Activated naive CD4-positive, alpha-beta T cell treated with anti-CD3 and anti-CD28 coated beads, Interleukin-2, amount 50 U/mL, for 72 hours (primary cell): ENCODE measurements at places on chromosomes 3 and 15. TPM values are rescaled to one million over a fixed set of nuclear protein-coding genes. Genes with fewer than 3 reads are reported as not detected.

DNA sequence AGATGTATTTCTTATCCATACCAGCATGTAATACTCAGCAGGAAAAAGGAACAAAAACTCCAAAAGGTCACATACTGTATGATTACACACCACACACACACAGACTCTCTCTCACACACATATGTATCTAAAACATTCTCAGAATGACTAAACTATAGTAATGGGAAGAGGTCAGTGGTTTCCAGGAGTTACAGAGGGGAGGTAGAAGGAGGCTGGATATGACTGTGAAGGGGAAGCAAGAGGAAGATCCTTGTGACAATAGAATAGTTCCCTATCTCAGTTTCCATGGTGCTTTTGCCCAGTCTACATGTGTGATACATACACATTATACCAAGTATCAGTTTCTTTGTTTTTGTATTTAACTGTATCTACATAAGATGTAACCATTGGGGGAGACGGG, 190.1 kb downstream of the IL5RA start:
- DNase-seq, result no peak

GRCh38 chr3:51921081-51921578, 18.0 kb upstream of the IQCF1 start:
- DNase-seq, result no peak

DNA sequence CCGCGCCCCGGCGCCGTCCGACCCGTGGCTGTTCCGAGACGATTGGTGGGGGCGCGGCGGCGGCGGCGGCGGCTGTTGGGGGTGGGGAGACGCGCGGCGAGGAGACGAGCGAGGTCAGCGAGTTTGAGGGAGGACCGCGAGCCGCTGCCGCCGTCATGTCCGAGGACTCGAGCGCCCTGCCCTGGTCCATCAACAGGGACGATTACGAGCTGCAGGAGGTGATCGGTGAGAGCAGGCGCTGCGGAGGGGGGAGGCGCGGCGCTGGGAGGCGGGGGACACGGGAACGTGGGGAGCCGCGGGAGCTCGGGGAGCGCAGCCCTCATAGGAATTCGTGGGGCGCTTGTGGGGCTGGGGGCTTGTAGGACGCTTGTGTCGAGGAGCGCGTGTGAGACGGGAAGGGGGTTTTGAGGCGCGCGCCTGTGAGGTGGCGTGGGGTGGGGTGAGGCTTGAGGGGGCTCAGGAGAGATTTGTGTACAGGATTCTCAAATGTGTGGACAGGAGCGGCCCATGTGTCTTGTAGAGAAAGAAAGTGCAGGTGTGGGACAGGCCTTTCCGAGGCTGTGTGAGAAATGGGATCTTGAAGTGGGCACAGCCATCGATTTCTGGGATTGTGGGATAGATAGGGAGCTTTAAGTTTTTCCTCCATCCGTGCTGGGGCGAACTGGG, 518 bp downstream of the OXSR1 start:
- no peak for DNase-seq

DNA sequence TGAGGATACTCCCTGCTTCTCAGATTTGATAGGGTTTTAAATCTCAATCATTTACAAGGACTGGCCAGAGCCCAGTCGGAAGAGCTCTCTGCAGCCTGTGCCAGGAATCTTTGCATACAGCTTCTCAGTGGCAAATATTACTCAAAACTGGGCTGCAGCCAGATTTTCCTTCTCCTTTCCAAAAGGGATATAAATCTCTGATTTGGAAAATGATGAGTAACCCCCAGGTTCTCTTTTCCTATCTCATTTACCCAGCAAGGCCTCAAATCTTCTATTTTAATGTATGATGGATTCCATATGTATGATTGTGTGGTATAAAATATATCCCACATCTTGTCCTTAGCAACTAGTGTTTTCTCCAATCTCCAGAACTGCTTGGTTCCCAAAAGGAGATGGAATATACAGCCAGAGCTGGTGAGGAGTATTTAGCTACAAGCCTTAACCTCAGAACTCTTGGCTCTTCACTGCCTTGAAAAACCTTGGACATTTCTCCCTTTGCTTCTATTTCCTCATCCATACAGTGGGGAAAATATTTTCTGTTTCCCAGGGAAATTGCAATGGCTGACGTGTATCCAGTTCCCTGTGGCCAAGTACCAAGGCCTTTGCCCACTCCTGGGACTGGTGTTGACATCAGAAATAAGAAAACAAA, 114.4 kb downstream of the ATG7 start:
- no peak for DNase-seq

PAK6 gene
- 0.29 TPM for total RNA-seq

CRYGS gene
- total RNA-seq, result 3.9 TPM

DNA sequence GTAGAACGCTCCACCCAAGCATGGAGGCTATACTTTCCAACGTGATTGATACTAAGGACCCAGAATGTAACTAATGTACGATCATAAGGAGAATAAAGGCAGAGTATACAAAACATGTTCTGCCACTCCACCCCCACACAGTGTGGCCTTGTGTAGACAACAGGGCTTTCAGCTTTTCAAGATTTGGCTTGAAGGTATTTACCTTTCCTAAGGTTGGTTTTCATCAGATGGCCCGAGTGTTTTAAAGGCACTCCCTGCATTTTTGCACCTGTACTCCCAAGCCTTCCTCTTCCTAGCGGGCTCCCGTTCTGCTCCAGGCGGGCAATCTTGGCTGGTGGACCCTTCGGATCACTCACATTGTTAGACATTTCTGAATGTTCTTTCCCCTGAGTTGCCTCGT, 4.6 kb downstream of the SATB1 start:
- no peak for DNase-seq

GRCh38 chr3:110070161-110070916, 733.0 kb upstream of the DPPA4 start:
- no peak for DNase-seq

ADIPOQ gene
- total RNA-seq, result not detected

GP5 gene
- total RNA-seq, result 0.58 TPM

GRCh38 chr3:9122732-9123364, 126.6 kb downstream of the SRGAP3 start:
- no peak for DNase-seq

- DNase-seq, result no peak
Observed at GRCh38 chr3:11195201-11195600, 40.9 kb downstream of the HRH1 start.

DNA sequence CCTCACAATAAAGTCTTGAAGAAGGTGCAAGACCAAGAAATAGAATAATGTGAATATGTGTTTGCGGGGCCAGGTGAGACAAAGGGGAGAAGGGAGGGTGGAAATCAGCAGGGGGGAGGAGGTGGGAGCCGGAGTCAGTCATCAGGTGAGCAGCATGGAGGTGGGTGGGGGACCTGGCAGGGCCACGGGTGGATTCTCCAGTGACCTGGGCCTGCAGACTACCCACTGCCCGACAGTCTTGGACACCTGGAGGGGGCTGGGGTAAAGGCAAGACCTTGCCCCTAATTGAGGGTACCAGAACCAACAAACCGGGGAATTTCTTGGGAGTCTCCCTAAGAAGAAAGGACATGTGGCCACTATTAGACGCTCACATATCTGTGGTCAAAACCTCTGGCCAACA, 95.8 kb downstream of the CHSY1 start:
- no peak for DNase-seq

DNA sequence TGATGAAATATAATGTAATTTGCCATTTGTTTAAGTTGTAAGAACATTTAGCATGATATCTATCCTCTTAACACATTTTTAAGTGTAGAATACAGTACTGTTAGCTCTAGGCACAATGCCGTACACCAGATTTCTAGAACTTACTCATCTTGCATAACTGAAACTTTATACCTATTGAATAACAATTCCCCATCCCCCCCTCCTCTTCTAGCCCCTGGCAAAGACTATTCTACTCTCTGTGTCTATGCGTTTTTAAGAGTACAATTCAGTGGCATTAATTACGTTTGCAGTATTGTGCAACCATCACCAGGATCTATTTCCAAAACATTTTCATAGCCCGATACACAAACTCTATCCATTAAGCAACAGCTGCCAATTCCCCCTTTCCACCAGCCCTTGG, 261.7 kb downstream of the PLOD2 start:
- no peak for DNase-seq

- DNase-seq, result peak; percentile 89
Observed at GRCh38 chr15:88467073-88467934, at the start of the genes MRPL46 and MRPS11. MRPL46 (minus strand) TSS chr15:88467388; CDS start chr15:88467377, 11 bp downstream. MRPS11 (plus strand) TSS chr15:88467708; CDS start chr15:88467718, 10 bp downstream.

ZIC4 gene
- not detected for total RNA-seq

FBXL22 gene
- total RNA-seq, result 0.30 TPM

TMEM108 gene
- total RNA-seq, result not detected

CD200R1 gene
- total RNA-seq, result 2.4 TPM

- DNase-seq, result no peak
Observed at GRCh38 chr3:142228964-142229363, 3.6 kb upstream of the GK5 start.

GJD2 gene
- total RNA-seq, result not detected

- peak; percentile 70 for DNase-seq
Observed at GRCh38 chr3:39106851-39107387, 508 bp downstream of the GORASP1 start.

SCG5 gene
- 3.7 TPM for total RNA-seq

DNA sequence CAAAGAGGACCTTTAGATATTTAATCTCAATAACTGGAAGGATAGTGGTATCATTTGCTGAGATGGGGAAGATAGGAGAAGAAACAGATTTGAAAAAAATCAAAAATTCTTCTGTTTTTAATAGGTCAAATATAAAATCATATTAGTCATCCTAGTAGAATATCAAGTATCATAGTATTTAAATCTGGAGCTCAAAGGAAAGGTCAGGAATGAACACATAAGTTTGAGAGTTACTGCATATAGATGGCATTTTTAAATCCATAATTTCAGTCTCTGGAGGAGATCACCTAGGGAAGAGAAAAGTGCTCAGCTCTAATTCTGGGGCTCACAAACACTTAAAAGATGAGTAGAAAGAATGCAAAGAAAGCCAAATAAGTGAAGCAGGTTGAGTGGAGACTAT, 24.9 kb upstream of the CFAP20DC start:
- no peak for DNase-seq

DNA sequence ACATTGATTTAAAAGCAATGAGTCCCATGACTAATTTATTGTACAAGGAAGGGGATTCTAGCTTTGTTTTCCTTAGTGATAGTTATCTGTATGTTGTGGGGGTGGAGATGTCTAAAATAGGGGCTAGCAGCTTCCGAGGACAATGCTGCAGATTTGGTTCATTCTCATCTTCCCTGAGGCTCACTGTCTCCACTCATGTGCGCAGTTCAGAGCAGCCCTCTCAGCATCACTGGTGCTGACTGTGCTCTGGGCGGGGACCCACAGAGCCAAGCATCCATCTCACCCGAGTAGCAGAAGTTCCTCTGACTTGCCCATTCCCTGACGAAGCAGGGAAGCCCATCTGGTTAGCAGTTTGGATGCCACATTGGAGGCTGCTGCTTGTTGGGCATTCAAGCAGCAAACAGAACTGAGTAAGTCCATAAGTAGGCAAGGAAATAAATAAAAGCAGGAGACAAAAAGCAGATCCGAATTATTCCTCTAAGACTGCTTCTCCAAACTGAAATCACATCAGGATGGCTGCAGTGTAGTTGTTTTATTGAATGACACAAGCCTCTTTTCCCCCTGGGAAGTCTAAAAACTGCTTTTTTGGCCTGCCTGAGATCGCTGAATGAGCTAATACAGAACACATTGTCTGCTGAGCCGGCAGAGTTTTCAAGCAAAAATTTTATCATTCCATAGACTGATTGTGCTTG, 27.5 kb downstream of the RARB start:
- no peak for DNase-seq

GRCh38 chr15:85133709-85134108, 152.1 kb downstream of the PDE8A start:
- DNase-seq, result no peak

RPLP1 gene
- 2,158 TPM for total RNA-seq

GRCh38 chr15:46525984-46526725, 891.3 kb downstream of the SQOR start:
- no peak for DNase-seq

DNA sequence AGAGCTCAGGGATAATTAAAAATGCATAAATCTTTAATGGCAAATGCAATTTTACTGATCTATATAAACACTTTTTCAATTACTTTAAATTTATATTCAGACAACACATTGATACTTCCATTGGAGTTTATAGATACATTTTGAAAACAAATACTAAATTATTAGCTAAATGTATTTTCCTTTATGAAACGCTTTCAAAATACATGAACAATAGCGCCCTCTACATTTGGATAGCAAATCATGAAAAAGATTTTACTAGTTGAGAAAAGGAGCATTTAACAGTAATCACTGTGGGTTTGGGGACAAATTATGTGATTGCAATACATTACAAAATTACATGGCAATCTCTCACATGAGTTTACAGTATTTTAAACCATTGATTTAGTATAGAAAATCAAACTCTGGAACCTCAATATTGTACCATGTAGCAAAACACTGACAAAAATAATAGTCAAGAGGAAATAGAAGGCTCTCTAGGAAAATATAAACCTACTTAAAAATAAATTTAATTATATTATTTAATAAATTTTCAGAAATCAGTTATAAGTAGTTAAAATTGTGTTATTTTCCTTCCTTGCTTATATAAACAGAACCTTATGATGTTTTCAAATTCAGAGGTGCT, 207.9 kb downstream of the ZIC1 start:
- DNase-seq, result no peak

IL17RC gene
- 0.18 TPM for total RNA-seq

GRCh38 chr15:57312318-57313133, 63.8 kb upstream of the CGNL1 start:
- DNase-seq, result no peak

DNA sequence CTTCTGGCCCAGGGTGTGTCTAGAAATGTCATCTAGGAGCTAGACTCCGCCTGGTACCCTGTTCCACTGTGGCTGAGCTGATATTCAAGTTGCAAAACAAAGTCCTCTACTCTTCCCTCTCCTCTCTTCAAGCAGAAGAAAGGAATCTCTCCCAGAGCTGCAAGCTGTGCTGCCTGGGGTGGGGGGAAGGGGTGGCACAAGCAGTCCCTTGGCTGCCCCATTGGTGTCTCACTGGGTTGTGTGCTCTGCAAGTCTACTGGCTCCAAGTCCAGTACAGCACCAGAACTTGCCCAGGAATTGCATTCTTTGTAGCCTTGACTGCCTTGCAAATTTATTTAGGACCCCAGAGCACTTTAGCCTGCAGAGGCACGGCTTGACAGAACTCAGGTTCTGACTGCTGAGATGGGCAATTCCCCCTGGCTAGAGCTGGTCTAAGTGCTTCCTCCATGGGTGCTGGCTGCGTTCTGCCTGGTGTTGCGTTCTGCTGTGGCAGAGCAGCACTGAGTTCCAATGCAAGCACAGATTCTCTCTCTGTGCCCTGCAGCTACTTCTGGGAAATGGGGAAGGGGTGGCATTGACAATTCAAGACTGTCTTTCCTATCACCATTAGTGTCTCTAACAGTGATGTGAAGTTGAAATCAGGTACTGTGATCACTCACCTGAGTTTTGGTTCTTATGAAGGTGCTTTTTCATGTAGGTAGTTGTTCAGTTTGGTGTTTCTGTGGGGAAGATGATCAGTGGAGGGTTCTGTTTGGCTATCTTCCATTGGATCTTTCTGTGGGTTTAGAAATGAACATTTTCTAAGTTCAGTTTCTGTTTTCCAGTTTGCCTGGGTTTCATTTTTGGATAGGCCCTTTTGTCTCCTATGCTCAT, 39.5 kb downstream of the OXSR1 start:
- DNase-seq, result no peak
